ENCODE measurements at places on chromosomes 12 and 14.

GRCh38 chr12:29782285-29782870 lies 1.4 kb downstream of the TMTC1 start:
- no peak for DNase-seq

GRCh38 chr12:107355004-107355565 lies 261.7 kb upstream of the CRY1 start:
- DNase-seq: no peak

DNA sequence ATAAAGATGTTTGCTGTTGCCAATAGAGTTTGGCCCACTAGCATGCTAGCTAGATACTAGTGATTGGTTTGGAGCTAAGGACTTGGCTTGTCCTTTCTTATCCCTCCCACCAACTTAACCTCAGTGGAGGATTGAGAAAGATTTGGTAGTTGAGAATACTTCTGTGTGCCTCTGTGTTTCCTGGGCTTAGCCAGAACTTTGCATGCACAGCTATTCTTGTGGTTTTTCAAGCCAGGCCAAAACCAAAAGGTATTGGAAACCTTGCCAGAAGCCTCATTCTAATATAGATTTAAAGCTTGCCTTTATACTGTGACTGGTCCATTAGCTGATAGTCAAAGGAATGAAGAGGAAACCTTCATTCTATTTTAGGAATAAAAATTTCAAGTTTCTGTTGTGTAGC lies 188.5 kb downstream of the CCDC91 start:
- DNase-seq: no peak

DNA sequence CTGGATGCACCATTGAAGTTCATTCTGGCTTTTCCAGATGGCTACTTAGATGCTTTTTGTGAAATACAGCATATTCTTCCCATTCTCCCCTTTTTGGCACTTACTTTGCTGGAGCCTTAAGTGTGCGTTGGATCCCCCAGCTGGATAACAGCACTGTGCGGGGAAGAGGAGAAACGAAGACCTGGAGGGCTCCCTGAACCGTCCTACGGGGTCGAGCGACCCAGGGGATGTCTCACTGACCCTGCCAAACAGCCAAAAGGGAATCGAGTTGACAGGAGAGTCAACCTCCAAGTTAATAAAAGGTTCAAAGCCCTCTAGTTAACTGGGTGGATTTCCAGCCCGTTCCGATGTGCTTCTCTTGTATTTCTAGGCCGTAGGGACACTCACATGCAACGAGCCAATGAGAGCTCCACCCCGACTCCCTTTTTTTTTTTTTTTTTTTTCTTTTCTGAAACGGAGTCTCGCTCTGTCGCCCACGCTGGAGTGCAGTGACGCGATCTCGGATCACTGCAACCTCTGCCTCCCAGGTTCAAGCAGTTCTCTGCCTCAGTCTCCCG lies 1.0 kb upstream of the CAMKK2 start:
- DNase-seq: no peak

- peak; percentile 66 for DNase-seq
Measured at GRCh38 chr14:103742499-103743255, 27.1 kb downstream of the ZFYVE21 start.

- no peak for DNase-seq
Measured at GRCh38 chr14:22388669-22389595, 200.1 kb downstream of the DAD1 start.

DNA sequence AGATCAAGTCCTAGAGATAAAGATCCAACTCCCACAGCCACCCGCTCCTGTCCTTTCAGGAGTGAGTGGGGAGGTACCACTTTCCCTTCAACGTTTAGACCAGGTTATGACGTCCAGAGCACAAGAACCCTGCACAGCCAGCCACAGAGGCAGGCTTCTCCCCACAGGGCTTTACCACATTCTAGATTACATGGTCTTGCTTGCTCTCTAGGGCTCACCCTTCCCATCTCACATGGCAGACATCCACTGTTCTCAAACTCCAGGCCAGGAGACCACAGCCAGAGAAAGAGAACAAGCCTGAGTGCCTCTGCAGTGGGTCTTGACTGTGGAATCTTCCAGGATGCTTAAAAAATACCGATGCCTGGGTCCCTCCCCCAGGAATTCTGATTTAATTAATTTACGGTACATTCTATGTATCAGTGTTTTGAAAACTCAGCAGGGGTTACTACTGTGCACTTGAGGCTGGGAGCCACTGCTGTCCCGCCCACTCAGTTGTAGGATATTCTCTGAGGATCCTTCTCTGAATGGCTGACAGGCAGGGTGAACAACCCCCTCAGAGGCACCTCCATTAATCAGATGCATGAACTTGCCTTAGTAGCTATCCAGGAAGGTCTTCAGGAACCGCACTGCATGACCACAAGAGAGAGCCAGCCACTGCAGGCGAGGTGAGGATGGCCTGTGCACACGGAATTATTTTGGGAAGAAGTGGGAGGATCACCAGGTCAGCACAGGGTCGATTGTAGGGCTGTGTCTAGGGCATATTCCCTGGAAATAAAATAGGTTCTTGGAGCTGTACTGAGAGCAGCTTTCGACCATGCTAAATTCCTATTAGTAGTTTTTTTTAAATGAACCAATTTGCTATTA lies 21.5 kb upstream of the SOCS2 start:
- DNase-seq: no peak

DNA sequence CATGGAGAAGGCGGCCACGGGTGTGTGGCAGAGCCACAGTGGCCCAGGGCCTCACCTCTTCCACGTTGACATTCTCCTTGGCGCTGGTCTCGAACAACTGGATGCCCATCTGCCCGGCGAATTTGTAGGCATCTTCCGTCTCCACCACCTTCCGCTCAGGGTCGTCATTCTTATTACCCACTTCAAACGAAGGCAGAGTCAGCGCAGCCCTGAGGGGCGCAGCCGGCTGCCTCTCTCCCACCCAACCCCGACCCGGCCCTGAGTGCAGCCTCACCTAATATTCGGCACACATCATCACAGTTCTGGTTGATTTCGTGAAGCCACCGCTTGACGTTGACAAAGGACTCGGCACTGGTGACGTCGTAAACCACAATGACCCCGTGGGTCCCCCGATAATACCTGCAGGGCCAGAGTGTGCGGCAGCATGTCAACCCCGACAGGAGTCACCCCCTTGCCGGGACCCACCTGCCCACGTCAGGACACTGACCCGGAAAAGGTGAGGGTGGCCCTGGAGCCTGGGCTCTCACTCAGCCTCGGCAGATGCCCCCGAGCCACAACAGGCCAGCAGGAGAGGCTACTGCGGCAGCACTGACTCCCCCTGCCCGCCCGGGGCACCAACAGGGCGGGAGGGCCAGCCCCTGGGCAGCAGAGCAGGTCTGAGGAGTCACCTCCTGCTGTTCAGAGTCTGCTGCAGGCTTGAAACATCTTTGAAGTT lies 17.6 kb downstream of the RAB35 start:
- no peak for DNase-seq

- DNase-seq: no peak
Measured at GRCh38 chr14:38512236-38512635, 256.3 kb upstream of the CLEC14A start.

DNA sequence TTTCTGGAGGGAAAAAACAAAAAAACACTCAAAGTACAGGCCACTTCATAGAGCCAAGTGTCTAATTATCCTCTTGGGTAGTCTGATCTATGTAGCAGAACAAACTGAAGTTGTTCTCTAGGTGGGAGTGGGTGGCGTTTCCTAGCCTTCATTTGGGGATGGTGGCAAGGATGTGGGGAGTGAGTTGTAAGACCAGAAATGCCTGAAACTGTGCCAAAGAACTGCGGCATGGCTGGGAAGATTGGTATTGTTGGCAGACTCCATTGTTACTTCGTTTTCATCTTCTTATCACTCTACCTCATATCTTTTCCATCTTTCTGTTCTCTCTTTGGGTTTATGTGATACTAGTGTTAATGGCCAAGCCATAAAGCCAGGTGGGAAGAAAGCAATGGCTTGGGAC lies 177.3 kb upstream of the DDHD1 start:
- no peak for DNase-seq

GRCh38 chr14:100893228-100893601 lies 10.3 kb downstream of the RTL1 start:
- no peak for DNase-seq

- no peak for DNase-seq
Measured at GRCh38 chr12:93751864-93752610, 74.9 kb downstream of the CRADD start.

GRCh38 chr12:49131894-49132461 lies 783 bp upstream of the TUBA1B start:
- DNase-seq: no peak

DNA sequence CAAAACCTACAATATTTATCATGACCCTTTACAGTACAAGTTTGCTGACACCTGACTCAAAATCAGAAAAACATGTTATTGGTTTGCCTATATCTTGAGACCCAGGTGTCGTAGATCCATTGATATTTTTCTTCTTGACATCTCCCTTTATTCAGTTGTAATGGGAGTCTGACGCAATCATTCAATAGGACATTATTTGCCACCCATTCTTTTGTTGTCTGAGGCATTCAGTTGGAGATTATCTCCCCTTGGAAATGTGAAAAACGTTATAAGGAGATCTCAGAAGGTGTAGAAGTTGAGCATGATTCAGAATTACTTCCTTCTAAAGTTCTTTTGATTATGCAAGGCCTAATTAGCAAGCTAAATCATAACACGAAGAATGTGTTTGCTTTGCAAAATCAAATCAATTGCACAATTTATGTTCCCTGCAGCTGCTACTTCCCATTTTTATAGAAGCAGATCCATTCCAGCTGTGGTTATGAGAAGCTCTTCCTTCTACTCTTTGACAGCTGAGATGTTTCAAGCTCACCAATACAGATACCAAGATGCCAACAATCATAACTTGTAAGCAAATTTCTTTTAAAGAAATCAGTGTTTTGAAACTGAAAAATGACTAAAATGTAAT lies 228.2 kb upstream of the SYT1 start:
- DNase-seq: no peak

DNA sequence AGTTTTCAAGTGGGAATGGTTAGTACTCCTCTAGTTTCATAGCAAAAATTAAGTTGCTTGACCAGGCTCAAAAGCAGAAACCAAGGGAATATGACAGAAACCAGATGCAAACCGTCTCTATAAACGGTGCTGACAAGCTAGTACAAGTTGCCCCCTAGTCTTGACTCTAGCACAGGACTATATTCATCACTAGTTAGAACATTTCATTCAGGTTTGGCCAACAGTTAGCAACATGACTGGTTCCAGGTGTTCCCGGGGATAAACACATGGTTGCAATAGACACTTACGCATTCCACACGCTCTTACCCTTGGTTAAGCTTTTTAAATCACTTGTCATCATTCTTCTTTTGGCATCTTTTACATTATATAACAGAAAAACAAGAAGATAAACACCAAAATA lies 103.6 kb downstream of the SCFD1 start:
- DNase-seq: no peak

- no peak for DNase-seq
Measured at GRCh38 chr12:92574051-92574783, 128.6 kb upstream of the PLEKHG7 start.

DNA sequence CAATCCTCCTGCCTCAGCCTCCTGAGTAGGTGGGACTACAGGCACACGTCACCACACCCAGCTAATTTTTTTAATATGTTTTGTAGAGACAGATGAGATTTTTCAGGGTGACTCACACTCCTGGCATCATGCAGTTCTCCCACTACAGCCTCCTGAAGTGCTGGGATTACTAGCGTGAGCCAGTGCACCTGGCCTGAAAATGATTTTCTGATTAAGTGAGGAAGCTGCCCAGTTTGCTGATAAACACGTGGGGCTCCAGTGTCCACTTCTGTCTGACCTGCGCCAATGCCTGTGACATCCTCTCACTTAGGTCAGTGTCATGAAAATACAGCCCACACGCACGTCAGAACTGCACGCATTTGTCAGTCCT lies 37.0 kb upstream of the SFSWAP start:
- no peak for DNase-seq

- no peak for DNase-seq
Measured at GRCh38 chr12:143964-144649, 69.8 kb downstream of the SLC6A12 start.

- no peak for DNase-seq
Measured at GRCh38 chr12:55296469-55296868, at the start of gene OR6C6. OR6C6 (minus strand) TSS chr12:55296569; CDS start chr12:55295232, 1,337 bp downstream.

DNA sequence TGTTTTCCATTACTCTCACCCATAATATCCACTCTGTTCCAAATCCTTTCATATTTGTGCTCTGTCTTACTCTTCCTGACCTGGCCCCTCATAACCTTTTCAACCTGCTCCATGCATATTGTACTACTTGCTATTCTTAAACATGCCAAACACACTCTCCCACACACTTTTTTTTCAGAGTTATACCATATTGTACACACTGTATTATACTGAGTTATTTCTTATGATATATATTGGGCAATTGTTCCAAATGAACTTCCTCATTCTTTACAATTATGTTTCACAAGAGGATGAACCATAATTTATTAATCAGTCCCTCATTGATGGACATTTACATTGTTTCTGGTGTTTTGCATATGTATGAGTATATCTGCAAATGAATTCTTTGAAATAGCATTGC lies 18.5 kb downstream of the ATL1 start:
- no peak for DNase-seq

GRCh38 chr12:114884575-114884974 lies 200.6 kb upstream of the TBX3 start:
- no peak for DNase-seq

GRCh38 chr14:94680862-94681288 lies 68.7 kb downstream of the SERPINA3 start:
- peak; percentile 40 for DNase-seq
